ENCODE measurements at places on chromosomes 1 and 21.

GRCh38 chr1:181659321-181659957, 176.1 kb downstream of the CACNA1E start:
- DNase-seq: no peak

DNA sequence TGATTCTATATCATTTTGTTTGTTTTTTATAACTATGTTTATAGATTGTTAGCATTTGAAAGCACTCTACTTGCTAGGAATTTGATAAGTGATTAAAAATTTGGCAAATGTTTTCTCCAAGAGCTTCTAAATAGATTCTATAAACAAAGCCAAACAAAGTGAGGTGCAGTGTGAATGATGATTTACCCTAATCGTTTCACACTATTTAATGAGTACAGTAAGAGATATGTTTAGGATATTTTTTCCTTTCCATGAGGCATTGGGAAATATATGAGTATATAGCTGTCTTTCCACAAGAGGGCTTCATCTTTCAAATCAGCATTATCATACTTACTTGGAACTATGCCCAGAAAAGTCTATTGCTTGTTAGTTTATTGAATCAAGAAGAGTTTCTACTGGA, 277.0 kb upstream of the BRINP3 start:
- no peak for DNase-seq

DNA sequence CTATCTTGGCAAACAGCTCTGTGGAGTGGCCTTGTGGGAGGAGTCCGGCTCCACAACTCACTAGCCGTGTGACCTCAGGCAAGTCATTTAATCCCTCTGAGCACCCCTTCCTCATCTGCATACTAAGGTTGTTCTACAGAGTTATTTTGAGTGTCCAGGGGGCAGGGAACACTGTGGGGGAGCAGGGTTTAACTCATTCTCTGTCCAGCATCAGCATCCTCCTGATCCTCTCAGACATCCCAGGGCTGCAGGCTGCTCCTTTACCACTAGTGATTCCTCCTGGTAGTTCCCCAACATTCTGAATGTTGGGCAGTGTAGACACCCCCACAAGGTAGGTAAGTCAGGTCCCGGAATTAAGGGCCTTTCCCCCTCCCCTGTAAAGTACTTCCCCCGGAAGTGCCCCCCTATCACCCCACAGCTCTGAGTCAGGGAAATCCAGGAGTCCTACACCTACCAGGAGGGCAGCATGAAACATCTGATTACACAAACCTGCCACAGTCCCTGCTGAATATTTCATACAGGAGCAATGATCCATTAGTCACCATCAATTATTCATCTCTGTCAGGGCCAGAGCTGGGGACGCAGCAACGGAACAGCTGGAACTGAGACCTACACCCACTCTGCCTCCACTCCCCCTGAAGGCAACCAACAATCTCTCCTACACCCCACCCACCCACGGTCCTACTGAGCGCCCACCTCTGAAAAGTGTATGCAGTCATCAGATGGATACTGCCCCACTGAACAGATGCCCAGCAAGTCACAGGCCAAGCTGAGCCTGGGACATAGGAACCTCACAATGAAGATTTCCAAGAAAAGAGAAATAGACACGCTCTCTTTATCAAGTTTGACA, 20.5 kb downstream of the SYT2 start:
- DNase-seq: no peak

DNA sequence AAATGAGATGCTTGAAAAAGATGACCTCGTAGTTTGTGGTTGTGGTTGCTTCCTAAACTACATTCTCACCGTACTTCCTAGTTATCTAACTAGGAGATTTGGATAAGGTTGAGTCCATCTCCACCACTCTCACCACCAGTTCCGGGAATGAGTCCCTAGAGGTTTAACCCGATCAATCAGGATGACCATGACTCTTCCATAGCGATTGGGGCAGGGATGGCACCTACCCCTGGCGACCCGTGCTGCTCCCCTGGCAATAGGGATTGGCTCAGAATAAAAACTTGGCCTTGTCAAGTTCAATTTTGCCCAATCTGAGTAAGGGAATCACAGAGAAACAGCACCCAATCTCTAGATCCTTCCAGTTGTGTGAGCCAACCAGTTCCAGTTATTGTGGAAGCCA, 2.7 kb upstream of the MIS18A start:
- no peak for DNase-seq

DNA sequence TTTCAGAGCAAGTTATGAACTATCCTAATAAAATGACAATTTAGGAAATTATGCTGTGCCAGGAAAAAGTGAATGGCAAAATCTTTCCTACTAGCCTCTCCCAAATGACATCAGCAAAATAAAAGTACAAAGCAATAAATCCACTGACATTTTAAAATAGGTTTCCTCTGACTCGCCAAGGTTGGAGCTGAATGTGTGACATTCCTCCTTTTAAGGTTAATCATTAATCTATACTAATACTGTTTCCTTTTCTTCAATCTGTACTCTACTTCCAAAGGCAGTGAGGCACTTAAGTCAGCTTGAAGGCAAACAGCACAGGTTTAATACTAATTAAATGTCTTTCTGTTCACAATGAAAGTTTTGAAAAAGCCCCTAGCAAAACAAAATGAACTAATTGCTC, 15.7 kb downstream of the RNF19B start:
- DNase-seq: no peak

DNA sequence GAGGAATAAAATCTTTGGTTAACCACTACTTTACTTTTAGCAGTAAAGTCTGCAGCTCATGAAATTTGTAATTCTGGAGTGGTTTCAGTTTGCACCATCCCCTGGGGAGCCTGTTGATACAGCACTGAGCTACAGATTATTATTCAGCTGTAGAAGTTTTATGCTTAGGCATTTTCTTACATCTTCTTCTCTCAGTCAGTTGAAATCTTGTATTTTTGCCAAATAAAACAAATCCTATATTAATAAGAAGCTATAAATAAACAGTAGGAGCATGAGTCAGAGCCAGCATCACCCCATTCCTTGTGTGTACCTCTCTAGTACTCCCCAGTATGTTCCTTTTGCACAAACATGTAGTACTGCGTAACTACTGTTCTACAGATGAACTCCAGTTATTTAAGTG, 118.9 kb downstream of the ATF6 start:
- no peak for DNase-seq

GRCh38 chr1:9910076-9910422, at the start of gene CTNNBIP1:
CTNNBIP1 (minus strand) TSS chr1:9910269; CDS start chr1:9872064, 38,205 bp downstream.
- DNase-seq: no peak

- no peak for DNase-seq
Observed at GRCh38 chr1:84540759-84541158, 33.5 kb downstream of the CTBS start.

GRCh38 chr1:247840818-247841217, 878 bp downstream of the OR11L1 start:
- no peak for DNase-seq

DNA sequence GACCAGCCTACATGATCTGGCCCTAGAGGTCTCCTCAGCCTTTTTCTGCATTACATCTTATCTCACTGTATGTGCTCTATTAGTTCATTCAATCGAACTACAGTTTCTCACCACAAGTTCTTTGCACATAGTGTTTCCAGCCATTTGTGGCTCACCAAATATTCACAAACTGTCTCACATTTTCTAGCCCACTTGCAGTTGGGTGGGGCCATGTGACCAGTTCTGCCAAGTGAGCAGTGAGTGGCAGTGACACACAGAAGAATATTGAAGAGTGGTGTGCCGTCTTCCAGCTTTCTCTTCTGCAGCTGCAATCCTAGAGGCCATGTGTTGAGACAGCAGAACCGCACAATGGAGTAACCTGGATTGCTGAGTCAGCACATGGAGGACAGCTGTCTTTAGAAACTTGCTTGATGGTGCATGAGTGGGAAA, 103.2 kb upstream of the ZNF644 start:
- peak; percentile 70 for DNase-seq

DNA sequence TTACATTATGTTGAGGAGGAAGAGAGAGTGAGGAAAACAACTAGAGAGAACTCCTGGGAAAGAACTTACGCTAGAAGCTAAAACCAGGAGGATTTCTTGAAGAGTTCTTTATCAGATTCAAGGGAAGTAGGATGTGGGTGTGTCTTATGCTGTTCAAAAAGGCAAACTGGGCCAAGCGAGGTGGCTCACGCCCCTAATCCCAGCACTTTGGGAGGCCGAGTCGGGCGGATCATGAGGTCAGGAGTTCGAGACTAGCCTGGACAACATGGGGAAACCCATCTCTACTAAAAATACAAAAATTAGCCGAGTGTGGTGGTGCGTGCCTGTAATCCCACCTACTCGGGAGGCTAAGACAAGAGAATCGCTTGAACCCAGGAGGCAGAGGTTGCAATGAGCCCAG, 23.1 kb downstream of the SMG7 start:
- DNase-seq: no peak

DNA sequence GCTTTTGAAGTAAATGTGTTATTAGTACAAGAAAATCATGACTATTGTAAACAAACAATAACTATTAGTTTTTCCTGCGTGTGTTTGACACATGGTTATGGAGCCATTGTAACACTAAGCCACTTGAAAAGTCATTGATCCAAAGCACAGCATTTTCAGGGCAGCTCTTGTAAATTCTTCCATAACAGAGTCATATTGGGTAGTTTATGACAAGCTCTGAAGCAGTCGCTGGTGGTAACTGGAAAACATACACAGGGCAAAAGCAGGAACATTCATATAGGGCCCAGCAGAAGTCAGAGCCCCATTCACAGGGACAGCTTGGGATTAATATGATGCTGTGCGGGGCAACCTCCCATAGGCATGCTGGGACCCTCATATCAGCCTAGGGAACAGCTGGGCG, 483.2 kb upstream of the PTBP2 start:
- no peak for DNase-seq

- DNase-seq: no peak
Observed at GRCh38 chr1:63350320-63350719, 17.1 kb upstream of the ALG6 start.

All from T-helper 2 cell treated with Interferon-gamma antibody and Interleukin-4, amounts not matched to agents 5 μg/mL and 100 μg/mL, for 36 hours (primary cell).